ENCODE measurements at places on chromosomes 5 and 9.

GRCh38 chr5:108295578-108296368, 86.1 kb downstream of the FBXL17 start:
- no peak for DNase-seq

DNA sequence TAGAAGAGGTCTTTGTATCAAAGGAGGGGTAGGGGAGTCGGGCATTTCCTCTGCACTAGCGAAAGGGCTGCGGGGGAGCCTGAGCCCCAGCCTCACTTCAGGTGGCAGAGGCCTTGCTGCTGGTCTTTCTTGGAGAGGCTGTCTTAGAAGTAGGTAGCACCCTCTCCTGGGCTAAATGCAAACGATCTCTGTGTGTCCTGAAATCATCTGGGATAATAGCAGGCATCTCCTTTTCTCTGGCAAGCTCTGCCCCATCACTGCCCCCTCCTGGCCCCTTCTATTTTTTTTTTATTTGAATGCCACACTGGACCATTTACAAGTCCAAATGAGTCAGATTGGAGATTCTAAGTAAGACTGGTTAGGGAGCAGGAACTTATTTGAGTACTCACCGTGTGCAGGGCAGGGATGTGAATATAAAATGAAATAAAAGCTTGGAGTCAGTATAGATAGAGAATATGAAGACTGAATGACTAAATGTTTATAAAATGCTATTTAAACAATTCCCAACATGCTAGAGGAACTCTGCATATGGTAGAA, 137.1 kb downstream of the FGF1 start:
- peak; percentile 62 for DNase-seq

DNA sequence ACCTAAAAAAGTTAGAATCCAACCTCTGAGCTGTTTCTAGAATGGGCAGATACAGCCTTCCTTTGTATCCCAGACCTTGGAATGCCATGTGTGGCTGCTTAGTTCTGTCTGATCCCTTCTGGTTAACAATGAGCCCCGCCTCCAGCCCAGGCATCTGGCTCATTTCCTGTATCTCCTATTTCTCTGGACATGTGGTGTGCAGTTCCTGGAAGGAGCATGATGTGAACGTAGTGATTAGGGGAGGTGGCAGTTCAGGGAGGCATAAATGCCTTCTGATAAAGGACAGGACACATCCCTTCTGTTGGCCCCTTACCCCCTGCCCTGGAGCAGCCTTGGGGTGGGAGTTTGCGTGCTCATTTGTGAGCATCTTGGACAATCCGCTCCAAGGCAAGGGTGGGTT, 243.0 kb downstream of the ZSWIM6 start:
- no peak for DNase-seq

GRCh38 chr5:151612689-151613427, 21.7 kb upstream of the FAT2 start:
- no peak for DNase-seq

- DNase-seq, result no peak
Observed at GRCh38 chr9:134895097-134895496, 14.5 kb downstream of the FCN2 start.

GRCh38 chr5:6188344-6188743, 190.0 kb downstream of the MED10 start:
- peak; percentile 60 for DNase-seq

DNA sequence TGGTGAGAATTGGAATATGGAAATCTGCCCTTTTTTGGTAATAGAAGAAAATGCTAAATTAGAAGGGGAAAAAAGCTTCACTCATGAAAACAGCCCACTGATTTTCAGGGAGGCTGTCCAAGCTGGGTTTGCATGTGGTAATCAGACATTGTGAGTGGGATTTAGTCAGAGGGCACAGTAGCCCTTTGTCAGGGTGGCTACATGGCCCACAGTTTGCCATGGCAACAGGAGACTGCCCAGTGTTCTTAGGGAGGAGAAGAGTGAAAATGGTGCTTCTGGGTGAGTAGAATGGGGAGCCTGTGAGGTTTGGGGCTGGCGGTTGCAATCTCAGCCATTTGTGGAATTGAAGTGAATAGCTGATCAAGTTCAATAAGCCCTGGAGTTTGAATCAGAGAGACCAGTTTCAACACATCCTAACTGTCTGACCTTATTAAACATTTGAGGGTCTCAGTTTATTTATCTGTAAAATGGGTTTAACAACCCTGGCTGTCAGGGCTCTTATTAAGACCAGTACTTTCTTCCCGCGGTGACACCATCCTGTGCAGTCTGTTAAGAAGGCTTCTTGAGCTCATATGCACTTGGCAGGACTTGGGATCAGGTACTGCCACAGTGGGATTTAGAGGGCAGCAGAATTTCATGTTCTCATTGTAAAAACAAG, 107.6 kb upstream of the TNC start:
- no peak for DNase-seq

DNA sequence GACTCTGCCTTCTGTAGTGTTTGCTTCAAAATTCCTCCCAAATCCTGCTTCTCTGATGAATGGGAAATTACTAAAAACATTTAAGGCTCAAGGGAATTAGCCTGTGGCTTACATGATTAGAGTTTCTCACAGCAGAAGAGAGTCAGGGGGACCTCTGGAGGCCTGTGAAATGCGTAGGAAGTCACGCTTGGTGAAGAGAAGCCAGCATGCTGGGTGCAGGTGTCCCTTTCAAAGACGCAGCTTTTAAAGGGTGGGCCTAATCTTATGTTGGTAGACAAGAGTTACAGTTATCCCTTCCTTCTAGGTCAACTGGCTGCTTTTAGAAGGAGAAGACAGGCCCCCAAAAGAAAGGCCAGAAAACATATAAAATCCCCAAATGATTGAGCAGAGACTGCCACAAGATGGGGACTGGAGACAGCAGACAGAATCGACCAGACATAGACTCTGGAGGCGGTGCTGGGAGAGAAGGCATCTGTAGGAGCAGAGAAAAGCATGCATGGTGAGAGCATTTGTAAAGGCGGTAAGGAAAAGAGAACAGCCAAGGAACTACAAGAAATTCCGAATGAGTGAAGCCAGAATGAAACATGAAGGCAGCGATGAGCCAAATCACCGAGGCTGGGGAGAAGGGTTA, 42.3 kb downstream of the B4GALT1 start:
- no peak for DNase-seq

DNA sequence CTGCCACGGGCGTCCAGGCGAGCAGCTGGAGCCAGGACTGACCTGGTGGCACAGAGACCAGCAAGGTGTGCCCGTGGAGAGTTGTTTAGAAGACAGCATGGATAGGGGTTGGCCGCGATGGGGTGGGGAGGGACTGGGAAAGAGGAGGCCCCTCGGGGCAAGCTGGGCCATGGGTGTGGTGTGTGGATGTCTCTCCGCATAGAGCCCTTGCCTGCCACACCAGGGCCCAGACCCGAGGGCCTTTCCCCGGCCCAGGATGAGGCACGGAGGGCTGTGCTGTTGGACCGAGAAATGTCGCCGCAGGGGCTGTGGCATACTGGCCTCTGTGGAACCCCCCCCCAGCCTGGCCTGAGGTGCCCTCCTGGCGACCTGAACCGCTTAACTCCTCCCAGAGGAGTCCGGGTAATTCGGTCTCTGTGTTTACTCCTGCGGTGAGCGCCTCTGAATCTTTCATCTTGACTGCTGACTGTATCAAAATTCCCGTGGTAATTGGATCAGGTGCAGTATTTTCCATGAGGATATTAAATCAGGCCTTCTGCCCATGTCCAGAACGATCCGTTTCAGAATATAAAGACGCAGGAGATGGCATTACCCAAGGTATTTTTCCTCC, 22.5 kb upstream of the LAMC3 start:
- DNase-seq, result no peak

All from NCI-H1105 treated with DMSO at 0.1 percent for 48 hours (cell line).